ENCODE measurements at places on chromosomes 16 and 17.

- no peak for DNase-seq
Observed at GRCh38 chr17:19720631-19721426, 4.4 kb upstream of the SLC47A2 start.

GRCh38 chr17:18331879-18332278 lies 16.8 kb downstream of the SMCR8 start:
- DNase-seq = peak; percentile 48

GRCh38 chr16:78005881-78006280 lies 16.5 kb upstream of the CLEC3A start:
- DNase-seq = peak; percentile 5

DNA sequence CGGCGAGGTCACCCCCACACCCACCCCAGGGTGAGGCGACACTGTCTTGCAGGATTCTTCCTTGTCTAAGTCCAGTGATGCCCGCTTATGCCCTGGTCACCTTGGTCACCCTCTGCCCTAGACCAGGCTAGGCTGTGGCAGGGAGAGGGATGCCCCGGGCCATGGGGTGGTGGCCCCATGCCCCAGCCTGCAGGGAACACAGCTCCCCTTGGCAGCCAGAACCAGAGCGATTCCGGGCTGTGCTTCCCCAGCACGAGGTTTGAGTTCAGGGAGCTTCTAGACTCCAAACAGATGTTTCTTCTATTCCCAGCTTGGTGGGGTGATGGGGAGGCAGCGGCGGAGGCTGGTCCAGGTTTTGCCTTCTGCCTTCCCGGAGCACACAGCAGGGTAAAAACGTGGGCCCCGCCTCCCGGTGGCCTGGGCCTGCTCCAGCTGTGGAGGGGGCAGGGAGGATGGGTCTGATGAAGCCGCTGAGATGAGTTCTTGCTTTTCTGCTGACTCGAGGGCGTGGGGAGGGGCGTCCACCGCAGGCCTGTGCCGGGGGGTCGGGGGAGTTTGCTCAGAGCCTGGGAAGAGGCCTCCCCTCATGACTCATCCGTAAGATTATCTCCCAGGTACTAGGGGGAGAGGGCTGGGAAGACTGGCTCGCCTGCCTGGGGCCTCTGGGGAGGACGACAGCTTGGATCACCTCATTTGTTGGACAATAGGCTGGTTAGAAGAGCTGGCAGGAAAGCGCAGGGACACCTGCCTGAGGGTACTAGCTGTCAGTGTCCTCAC lies 15.4 kb downstream of the SMTNL2 start:
- DNase-seq = no peak

GRCh38 chr17:59439741-59440211 lies 108.3 kb downstream of the YPEL2 start:
- DNase-seq = no peak

GRCh38 chr16:29663016-29663806 lies at the start of gene SPN:
Gene SPN, plus strand, starts transcription at chr16:29663247. Its CDS starts 482 bp downstream, at chr16:29663729.
- DNase-seq = peak; percentile 78

DNA sequence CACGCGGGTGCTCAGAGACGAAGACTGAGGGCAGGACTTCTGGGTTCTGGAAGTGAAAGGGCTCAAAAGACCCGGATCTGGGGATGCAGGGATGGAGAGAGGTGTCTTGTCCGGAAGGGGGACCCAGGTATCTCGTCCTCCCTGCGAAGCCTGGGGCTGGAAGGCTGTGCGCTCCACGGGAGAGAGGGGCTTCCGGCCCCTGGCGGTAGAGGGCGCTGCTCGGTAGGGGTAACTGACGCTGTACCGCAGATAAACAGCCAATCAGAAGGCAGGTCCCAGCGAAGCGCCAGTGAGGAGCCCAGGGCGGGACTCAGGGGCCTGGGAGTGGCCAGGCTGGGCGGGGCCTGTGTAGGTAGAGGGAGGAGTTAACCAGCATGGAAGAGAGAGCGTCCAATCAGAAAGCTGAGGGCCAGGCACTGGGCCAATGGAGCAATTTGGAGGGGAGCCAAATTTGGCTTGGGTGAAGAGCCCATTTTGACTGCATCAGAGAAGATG lies 804 bp downstream of the TGFB1I1 start:
- DNase-seq = no peak

DNA sequence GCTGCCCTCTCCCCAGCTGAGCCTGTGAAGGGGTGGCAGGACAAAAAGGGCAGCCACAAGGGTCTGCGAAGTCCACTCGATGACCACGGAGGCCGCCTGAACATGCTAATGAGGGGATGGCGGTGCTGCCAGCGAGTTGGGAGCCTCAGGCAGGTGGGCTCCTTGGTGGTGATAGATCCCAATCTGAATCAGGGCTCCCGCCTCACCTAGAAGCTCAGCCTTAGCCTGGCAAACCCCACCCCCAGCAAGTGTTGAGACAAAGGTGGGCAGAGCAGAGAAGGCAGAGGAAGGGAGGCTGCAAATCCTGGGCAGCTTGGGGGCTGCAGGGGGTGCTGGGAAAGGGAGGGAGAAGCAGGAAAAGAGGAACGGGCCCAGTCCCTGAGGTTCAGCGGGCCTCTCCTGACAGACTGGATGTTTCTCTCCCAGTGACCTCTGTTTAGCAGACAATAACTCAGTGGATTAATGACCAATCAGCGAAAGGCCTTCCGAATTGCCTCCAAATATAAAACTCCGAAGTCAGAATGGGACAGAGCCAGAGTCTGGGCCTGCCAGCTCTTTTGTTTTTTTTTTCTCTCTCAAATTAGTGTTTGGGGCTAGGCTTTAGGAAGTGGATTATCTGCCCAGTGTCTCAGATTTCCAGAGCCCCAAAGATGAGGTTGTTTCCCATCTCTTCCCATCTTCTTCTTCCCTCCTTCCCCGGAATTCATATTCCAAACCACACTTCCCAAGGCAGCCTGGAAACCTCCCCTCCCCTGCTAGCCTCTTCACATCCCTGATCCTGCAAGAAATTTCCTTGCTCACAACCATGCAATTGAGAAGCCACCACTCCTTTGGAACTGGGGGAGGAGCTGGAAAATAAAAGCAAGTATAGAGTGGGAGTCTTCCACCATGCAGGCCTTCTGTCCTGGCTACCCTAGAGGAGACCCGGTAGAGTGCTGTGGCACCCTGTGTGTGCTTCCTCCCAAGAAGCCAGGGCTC lies 15.2 kb upstream of the HOXB2 start:
- DNase-seq = no peak

DNA sequence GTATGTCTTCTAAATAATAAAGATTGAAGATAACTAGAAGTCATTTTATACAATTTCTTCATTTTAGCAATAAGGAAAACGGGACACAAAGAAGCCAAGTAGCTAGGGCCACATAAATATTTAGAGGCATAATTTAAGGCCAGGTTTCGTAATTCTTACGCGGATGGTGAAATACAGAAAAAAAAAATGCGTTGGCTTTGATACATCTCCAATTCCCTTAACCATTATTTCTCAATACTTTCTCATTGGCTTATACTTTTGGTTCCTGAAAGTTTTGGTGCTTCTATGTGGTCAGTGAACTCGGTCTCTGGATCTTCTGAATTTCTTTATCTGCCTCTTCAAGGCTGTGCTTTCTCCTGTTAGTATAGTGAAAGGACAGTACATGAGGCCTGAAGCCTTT lies 888.1 kb downstream of the KCNJ2 start:
- no peak for DNase-seq

DNA sequence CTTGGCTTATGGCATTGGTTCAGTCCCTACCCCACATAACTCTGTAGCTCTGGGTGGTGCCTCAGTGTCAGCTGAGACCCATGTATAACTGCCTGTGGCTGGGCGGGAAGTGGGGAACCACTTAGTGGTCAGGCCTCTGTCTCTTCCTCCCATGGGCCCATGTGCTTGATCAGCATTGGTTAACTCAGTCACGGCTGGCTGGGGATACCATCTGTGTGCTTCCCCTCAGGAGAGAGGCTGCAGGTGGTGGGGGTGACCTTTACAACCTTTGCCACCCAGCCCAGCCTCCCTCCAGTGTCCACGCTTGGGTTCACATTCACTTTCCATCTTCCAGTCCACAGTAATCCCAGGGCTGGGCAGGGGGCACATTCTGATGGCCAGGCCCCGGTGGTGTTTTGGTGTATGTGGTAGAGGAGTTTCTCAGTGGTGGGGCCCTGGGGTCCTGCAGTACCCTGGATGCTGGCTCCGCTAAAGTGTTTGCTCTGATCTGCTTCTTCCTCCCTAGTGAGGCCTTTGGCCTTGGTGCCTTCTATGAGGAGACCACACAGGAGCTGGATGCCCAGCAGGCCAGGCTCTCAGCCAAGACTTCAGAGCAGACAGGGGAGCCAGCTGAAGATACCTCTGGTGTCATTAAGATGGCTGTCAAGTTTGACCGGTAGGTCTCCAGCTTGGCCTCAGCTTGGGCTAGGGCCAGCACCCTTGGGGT lies 10.2 kb upstream of the NFATC3 start:
- peak; percentile 98 for DNase-seq

DNA sequence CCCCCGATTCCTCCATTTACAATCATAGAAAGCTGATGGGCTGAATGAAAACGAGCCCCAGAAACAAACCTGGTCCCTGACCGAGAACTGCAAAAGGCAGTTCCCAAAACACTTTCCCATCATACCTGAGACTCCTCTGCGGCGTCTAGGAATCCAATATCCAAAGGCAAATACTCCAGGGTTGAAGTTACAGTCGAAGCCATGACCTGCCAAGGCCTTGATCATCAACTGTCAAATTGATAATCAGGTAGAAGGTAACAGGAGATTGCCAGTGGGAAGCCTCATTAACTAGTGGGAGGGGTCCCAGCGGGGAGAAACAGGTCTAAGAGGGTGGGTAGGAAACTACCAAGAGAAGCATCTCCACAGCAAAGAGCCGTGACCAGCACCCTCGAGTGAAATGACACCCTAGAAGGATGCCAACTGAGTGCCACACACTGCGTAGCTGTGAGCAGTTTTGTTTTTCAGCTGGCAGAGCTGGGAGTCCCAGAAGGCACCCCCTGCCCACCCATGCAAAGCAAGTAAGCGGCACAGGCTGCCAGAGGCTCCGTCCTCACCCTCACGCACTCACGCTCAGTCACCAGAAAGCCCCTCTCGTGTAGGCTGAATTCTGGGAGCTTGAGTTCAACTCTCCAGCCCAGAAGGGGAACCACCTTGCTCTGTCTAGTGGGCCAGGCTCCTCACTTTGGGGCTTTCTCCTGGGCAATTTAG lies 146.1 kb downstream of the GAS7 start:
- no peak for DNase-seq

- DNase-seq = no peak
Observed at GRCh38 chr17:41052566-41052965, 2.5 kb downstream of the KRTAP2-2 start.

DNA sequence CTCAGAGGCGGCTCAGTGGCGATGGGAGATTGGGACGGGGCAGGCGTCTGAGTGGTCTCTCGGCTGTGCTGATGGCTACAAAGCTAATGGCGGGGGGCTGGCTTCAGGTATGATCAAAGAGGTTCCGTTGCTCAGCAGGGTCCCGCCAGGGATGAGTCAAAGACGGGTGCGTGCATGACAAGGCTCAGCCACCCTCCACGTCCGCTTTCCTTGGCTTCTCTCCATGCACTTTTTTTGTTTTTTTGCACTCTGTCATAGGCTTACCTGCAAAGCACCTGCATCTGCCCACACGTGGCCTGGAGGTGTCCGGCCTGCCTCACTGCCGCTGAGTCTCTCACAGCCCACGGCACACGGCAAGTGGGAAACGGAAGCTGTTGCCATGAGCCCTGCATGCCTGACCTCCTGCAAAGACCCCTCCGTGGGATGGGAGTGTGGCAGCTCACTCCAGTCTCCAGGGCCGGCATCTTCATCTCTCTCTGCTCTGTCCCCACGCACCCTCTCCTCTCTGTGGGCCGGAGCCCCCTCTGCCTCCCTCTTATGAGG lies 85.5 kb upstream of the ZNF469 start:
- DNase-seq = no peak

DNA sequence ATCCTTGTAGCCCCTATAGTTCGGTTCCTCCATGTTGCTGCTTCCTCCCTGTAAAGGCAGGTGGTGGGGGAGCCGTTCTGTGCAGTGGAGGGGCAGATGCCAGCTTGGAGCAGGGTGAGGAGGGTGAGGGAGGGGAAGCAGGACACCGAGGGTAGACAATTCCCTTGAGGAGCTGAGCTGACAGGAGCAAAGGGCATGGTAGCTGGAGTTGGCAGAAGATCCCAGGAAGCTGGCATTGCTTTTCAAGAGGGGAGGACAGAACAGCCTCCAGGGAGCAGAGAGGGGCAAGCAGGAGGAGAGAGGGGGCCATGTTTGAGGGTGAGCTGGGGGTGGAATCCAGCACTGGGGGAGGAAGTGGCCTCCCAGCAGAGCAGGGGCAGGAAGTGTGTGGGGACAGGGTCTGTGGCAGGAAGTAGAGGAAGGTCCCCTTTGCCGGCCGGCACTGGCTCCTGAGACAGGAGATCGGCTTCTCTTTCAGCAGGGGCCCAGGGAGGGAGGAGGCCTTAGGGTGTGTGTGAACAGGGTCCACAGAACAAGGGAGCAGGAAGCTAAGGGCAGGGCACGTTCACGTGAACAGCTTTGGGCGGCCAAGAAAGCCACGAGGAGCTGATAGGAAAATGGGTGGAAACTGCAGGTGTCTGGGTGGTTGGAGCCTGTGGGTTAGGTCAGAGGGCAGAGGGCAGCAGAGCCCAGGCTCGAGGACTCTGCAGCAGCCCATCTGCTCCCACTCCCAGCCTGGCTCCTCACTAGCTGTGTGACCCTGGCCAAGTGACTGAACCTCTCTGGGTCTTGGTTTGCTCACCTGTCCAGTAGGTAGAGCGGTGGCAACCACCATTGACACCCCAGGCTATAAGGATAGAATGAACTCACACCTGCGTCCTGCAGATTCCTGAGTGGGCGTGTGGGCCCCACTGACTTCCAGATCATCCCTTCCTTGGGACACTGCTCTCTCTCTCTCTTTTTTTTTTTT lies 17.5 kb upstream of the SPNS2 start:
- DNase-seq = peak; percentile 74

DNA sequence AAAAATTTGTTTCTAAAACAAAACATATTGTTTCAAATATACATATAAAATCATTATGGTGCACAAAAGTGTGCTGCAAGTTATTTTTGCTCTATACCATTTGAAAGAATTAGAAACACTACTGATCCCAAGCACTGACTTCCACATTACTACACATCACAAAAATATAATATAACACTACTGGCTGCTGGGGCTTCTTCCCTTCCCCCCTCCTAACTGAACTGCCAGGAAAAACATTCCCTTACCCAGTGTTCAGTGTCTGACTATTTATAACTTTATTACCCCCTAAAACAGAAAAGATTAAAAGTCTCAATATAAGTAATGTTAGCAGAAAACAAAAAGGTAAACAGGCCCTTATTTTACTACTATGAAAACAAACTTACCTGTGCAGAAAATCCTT lies 36.9 kb downstream of the GPATCH8 start:
- no peak for DNase-seq

DNA sequence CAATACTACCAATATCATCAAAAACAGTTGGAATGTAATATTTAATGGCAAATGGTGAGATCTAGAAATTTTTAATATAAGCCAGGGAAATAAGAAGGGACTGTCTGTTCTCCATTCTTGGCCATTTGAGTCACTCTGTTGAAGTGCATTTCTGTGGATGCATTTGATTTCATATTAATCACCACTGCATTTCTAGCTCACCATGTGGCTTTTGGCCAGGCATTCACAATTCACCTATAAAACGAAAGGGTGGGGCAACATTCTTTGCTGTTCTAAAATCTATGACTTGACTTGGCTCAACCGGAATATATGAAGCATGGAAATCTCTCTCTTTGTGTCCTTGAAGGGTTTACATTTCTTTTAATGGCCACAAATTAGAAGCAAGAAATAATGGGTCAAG lies 483.0 kb downstream of the SLC39A11 start:
- no peak for DNase-seq
